Endothelial cell (in vitro differentiated cells): ENCODE measurements at places on chromosomes 2 and 18.
A peak's percentile ranks its signal among the peaks of the same experiment; 100 is the strongest.

GRCh38 chr2:241458687-241459086, 49.7 kb downstream of the STK25 start:
- no peak for DNase-seq

DNA sequence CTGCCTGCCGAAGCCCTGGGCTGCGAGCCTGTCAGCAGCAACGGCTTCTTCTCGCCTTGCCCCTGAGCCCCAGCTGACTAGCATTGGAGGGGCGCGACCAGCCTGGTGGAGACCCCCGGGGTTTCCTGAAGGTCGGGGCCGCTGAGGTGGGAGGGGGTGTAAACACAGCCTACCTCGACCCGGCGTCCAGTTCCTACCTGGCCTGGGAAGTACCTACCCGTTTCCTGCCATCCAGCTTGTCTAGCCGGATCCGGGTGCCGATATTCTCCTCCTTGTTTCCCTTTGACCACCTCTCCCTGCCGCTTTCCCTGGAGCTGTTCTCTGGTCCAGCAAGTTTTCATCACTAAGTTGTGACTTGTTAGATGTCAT, 511 bp downstream of the MOB4 start:
- DNase-seq: no peak

DNA sequence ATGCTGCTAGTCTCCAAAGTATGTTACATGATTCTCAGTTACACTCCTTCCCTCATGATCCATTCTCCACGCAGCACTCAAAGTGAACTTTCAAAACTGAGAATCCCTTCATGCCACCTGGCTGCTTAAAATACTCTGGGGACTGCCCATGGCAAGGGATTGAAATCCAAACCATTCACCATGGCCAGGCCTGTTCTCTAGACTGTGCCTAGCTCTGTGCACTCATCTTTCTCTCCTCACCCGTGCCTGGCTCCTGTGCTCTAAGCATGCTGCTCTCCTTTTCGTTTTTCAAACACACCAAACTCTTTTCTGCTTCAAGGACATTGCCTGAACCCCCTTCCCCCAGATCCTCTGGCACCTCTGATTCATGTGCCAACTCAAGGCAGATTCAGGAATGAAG, 80.9 kb downstream of the FASTKD2 start:
- no peak for DNase-seq

- no peak for DNase-seq
These were observed 66.0 kb upstream of the ST3GAL5 start for GRCh38 chr2:85954590-85955458.

- no peak for DNase-seq
These were observed 201.3 kb upstream of the GALNT5 start for GRCh38 chr2:157056200-157056676.

DNA sequence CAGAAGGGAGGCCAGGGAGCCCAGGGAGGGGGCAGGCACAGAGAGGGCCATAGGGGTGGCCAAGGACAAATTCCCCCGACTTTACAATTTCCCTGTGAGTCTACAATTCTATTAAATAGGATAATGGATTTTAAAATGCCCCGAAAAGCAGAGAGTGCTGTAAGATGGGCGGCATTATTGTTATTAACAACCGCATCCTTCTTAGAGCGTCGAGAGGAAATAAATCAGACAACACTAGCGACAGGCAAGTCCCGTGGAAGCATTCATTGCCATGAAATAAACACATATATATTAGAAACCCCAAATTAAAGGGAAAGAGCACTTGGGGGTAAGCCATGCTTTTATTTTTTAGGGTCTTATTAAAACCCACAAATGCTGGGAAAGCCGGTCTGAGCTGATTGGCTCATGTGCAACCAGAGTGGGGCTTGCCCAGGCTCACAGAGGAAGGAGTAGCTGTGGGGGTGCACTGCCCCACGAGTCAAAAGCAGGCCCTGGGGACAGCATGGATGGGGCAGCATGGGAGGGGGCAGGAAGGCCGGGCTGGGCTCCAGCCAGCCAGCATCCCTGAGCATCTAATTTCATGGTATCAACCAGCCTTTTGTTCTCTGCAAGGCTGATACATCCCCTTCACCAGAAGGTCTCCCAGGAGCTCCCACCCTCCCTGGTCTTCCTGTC, 187.1 kb downstream of the CELF4 start:
- no peak for DNase-seq

- no peak for DNase-seq
These were observed 245.8 kb upstream of the SLC39A10 start for GRCh38 chr2:195411219-195411687.

- no peak for DNase-seq
These were observed 4.2 kb upstream of the CCDC178 start for GRCh38 chr18:33444709-33445108.

- no peak for DNase-seq
These were observed 1.7 kb downstream of the ARHGAP28 start for GRCh38 chr18:6731222-6731596.

DNA sequence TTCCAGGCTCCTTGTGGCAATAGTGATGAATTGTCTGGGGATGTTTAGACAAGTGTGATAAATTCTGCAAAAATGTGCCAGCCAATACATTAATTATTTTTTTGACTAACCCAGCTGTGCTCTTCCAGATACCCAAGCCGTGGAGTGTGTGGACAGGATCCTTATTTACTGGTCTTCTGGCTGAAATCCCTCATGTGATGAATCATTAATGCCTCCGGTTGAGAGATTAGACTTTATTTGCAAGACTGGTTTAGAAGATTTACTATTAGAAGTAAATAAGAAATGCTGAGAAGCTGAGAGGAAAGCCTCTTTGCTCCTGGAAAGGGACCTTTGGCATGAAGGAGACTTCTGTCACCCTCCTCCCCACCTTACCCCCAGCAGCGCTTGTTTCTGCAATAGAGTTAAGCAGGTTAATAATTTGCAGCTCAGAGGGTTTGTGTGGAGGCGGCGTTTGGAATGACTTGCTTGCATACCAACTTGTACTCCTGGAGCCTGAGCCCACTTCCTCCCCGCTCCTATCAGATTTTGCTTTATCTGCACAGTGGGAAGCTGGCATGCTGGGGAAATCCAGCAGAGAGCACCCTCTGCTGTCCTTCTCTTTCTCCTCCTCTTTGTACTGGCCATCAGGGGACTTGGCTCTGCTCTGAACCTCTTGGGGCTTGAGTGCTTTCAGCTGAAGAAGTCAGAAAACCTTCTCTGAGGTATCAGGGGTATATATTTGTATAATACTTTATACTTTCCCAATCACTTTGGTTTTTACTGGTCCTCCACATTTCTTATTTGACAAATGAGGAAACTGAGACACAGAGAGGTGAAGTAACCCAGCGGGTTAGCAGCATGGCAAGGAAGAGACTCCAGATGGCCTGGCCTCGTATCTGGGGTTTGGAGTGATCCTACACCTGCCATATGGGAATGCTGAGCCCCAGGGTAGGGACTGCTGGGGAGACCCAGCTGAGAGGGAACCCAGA, 16.3 kb downstream of the SLC3A1 start:
- peak; percentile 38 for DNase-seq

- no peak for DNase-seq
These were observed 493.0 kb downstream of the PLCL1 start for GRCh38 chr2:198297350-198297749.
